ENCODE measurements at places on chromosomes 3 and 15.

- no peak for DNase-seq
Measured at GRCh38 chr3:44117736-44118135, 124.0 kb upstream of the TOPAZ1 start.

GRCh38 chr3:8001307-8001706 is 500.3 kb upstream of the LMCD1 start:
- DNase-seq, result no peak

DNA sequence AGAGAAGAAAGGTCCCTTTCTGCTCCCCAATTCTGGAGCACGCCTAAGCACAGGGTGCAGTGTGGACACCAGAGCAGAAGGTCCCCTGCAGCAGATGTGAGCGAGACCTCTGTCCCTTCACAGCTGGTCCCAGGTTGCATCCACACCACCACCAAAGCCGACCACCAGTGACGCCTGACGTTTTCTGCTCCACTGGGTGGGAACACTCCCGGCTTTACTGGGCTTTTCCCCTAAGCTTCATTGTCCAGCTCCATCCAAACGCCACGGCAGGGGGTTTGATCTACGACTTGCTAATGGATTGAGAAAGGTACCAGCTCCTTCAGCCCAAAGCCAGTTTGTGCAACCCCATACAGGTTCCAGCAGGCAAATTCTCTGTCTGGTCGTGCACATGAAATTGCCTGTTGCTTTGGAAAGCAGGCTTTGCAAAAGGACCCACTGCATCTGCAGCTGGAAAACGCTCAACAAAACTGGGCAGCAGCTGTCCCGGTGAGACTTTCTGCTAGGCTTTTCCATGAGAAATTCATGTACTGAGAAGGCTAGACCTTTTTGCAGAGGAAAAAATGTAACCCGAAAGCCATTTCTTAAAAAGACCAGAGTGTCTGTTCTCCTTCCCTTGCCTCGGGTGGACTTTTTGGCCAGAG is 31.1 kb downstream of the ADAMTS17 start:
- DNase-seq, result no peak

GRCh38 chr3:172625404-172625803 is 85.5 kb downstream of the NCEH1 start:
- no peak for DNase-seq

GRCh38 chr15:45948181-45948621 is 313.4 kb downstream of the SQOR start:
- no peak for DNase-seq

GRCh38 chr3:160668454-160668853 is 8.5 kb upstream of the ARL14 start:
- no peak for DNase-seq

- DNase-seq, result no peak
Measured at GRCh38 chr15:45174069-45174468, 13.7 kb downstream of the SHF start.

DNA sequence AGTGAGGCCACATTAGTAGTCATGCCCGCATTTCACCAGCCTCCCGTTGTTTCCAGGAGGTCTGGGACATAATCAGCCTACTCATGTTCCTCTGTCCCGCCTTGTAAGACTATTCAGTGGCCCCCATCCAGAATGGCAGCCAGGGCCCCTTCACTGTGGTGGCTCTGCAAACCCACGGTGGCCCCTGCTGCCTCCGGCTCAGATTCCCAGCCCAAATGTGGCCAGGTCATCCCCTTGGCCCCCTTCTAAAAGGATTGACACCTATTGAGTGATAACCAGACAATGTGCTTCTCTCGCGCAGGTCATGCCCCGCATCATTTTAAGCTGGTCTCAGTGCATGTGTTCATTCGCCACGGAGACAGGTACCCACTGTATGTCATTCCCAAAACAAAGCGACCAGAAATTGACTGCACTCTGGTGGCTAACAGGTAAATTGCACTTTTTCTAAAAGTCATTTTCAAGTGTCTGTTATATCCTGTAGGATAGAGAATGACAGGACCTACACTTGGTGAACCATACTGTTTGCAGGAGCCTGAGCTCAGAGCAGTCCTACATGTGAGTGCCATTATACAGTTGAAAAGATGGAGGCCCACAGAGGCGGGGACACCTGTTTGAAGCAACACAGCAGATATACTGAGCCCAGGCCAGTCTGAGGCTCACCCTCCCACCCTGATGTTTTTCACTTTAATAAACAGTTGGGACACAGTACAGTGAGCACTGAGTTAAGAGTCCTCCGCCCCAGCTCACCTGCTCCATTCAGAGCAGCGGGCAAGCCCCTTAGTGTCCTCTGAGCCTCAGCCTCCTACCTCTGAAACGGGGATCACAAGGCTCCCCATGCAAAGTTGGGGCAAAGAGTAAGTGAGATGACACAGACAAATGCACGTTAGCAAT is 47.7 kb downstream of the PXYLP1 start:
- peak; percentile 9 for DNase-seq

- DNase-seq, result no peak
Measured at GRCh38 chr3:115836944-115837343, 213.6 kb downstream of the GAP43 start.

- DNase-seq, result no peak
Measured at GRCh38 chr15:82804575-82804949, 1.3 kb downstream of the FSD2 start.

GRCh38 chr3:120791010-120791409 is 48.5 kb downstream of the GTF2E1 start:
- no peak for DNase-seq

GRCh38 chr3:184229394-184230080 is at the start of gene VWA5B2:
TSS of gene VWA5B2 (plus strand) at chr3:184229585. CDS start at chr3:184230529, 944 bp downstream.
- no peak for DNase-seq

GRCh38 chr15:99312228-99312627 is 60.9 kb downstream of the LRRC28 start:
- DNase-seq, result no peak

DNA sequence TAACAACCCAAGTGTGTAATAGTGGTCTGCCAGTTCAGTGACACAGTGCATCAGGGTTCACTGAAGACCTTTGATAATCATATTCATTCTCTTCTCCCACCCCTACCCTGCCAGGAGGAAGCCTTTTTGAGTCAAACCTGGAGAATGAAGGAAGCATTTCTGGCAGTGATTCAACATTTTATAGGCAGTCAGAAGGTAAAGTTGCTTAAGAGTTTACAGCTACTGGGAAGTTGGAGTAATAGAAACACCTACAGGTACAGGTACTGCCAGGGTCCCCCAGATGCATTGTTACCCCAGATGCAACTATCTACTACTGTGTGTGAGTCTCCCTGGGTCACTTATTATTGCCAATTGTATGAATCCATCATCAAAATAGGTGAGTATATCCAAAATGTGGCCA is 146.9 kb upstream of the EIF1B start:
- no peak for DNase-seq

GRCh38 chr15:58415636-58416035 is 16.2 kb upstream of the LIPC start:
- no peak for DNase-seq

- DNase-seq, result no peak
Measured at GRCh38 chr3:49411535-49411967, 225 bp downstream of the RHOA start.

DNA sequence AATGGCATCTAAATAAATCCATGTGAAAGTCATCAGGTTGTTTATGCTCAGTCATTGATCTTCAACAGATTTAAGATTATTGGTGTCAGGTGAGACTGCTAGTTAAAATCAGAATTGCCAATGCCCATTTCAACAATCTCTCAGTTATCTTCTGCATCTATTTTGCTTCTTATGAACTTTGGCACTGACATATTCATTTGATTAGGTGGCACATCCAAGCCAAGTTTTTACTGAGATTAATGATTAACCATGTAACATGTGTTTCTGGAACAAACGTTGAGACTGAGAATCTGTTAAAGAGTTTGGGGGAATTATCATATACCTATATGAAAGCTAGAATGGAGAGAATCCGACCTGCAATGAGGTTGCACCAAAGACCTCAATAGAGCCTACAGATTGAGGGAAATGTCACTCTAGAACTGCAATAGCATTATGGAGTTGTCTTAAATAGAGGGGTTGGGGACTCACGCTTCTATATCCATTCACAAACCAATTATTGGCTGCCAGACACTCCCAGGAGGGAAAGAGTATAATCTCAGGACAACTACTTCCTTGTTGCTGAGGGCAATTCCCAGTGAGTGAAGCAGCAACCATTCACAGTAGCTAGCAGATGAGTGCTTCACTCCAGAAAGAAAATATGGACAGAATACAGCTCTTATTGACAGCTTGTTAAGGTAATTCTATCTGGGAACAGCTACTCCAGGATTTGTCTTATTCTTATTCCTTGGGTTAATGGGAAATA is 891.3 kb downstream of the SQOR start:
- DNase-seq, result no peak

GRCh38 chr15:67520321-67521028 is 456 bp upstream of the C15orf61 start:
- DNase-seq, result no peak

DNA sequence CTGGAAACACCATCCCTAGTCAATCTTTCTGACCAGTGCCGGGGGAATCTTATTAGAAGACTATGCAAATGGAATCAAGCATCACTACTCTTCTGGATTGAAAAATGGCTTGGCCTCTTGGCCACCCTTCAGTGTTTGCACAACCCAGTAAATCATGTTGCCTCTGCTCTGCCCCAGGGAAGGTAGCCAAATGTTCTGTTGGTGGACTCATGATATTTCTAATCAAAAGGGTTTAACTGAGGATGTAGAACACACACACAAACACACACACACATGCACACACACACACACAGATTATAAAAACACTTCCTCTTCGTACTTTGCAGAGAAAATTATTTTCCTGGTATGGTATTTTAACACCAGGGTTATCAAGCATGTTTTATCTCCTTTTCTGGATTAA is 7.9 kb downstream of the RBP2 start:
- no peak for DNase-seq

GRCh38 chr15:80710635-80711554 is 15.8 kb downstream of the ABHD17C start:
- no peak for DNase-seq

DNA sequence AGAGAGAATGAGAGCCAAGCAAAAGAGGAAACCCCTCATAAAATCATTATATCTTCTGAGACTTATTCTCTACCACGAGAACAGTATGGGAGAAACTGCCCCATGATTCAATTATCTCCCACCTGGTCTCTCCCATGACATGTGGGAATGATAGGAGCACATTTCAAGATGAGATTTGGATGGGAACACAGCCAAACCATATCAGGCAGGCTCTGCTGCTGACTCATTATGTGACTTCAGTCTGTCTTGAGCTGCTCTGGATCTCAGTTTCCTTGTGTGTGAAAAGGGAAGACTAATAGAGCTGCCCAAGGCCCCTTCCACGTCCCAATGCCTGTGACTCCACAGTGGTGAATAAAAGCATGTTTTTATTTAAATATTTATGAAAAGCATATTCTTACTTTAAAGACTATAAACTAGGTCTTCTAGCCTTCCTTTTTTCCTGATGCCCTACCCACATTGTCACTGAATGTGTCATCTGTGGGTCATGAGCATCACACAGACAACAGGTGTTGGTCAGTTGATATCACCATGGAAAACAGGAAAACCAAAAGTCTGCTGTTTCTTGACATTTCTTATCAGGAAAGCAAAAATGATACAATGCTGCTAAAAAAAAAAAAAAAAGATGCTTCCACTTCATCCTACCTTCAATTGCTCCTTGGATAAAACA is 96.0 kb upstream of the PPP2R3A start:
- no peak for DNase-seq

- no peak for DNase-seq
Measured at GRCh38 chr3:187750006-187750512, 4.8 kb upstream of the BCL6 start.

- DNase-seq, result no peak
Measured at GRCh38 chr3:90010341-90010740, 902.9 kb downstream of the EPHA3 start.

DNA sequence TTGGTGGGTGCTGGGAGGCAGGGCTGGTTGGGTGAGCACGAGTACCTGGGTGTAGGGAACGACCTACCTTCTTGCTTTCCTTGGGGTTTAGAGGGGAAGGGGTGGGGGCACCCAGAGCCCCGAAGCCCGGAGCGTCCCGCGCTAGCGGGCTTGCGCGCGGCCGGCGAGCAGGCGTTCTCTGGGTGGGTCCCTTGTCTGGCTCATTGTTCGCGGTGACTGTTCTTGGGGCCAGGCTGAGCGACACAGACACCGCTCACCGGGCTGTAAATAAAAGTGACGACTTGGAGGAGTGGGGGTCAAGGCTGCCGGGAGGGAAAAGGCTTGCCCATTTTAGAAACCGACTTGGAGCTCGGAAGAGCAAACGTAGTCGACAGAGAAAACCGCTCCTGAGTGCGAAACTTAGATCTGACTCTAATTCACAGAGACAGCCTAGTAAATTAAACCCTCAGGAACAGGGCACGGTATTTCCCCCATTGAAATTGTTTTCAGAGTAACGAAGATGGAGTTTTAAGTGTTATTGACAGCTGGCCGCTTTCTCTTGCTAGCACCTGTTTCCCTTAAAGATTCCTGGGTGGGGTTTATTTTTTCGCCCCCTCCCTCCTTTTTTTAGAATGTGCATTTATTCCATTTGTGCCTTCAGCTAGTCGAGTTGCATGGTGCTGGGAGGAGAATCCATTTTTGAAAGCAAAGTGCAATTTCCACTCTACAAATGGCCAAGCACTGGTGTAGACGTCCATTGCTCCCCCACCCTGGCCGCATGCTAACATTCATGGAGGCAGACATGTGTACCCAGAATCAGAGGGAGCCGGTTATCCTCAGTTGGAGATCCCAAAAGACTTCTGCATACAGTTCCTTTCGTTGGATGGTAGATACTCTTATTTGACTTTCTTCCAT is 532.1 kb upstream of the SEMA6D start:
- no peak for DNase-seq

- DNase-seq, result no peak
Measured at GRCh38 chr3:10315771-10316344, 5.1 kb downstream of the SEC13 start.

DNA sequence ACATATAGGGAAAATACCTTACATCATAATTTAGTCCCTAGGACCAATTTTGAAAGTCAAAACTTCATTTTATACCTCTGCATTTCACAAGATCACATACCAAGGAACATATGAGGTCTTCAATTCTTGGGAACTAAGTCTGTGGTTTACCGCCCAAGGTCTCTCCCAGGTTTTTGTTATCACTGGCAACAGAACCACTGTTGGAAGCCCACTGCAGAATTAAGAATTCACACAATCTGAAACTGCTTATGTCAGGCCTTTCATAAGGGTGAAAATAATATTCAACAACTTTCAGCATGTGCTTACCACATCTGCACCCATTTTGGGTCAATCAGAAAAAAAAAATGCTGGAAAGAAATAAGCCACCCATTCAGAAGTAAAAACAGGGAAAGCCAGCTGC is 107.2 kb upstream of the MME start:
- DNase-seq, result no peak

GRCh38 chr3:176395240-176395639 is 802.0 kb downstream of the TBL1XR1 start:
- no peak for DNase-seq

- no peak for DNase-seq
Measured at GRCh38 chr3:43872301-43872700, 181.6 kb downstream of the ABHD5 start.

- no peak for DNase-seq
Measured at GRCh38 chr3:124764746-124765145, 34.5 kb downstream of the UMPS start.

GRCh38 chr3:127770671-127771355 is 51.5 kb downstream of the MGLL start:
- no peak for DNase-seq

GRCh38 chr15:28921919-28922706 is 36.3 kb downstream of the APBA2 start:
- no peak for DNase-seq

GRCh38 chr3:71055257-71056001 is 528.1 kb downstream of the FOXP1 start:
- no peak for DNase-seq

All from iPS DF 6.9 (cell line).